ENCODE measurements at places on chromosomes 2 and 18.

GRCh38 chr2:205052781-205053180, 507.5 kb downstream of the PARD3B start:
- no peak for DNase-seq

DNA sequence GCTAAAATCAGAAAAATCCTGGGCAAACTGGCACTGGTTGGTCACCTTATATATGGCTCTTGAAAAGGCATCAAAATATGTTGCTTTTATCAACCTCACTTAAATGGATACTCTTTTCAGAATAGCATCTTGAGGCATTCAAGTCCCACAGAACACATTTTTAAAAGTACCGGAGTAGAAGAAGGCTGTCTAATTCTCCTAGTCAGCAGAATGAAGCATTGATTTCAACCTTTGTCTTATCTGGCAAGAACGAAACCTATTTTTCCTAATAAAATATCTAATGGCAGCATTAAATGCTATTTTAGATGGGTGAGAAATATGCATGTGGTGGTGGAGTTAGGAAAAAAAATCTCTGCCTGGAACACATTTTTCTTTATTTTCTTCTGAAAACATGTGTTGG, 27.8 kb downstream of the TMEFF2 start:
- DNase-seq: no peak

- DNase-seq: no peak
These were observed 199.7 kb downstream of the PIEZO2 start for GRCh38 chr18:10949655-10950054.

GRCh38 chr2:169887120-169887519, 59.9 kb downstream of the UBR3 start:
- DNase-seq: no peak

- DNase-seq: no peak
These were observed 34.2 kb downstream of the RAB10 start for GRCh38 chr2:26067980-26068507.

DNA sequence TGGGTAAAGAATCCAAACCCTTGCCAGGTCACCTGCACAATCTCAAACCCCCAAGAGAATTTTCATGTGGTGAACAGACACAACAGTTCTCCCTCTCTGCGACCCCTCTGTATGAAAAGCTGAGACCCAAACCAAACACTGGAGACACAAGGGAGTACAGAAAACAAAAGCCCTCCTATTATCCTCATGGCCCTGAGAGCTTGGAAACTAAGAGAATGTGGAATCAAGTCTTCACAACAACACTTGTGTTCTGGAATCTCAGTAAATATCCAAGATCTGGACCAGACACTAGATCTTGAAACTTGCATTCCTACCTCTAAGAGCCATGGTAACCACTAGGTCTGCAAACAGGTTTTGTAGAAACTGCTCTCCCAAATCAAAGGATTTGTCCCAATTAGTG, 50.1 kb upstream of the CCDC150 start:
- DNase-seq: no peak

GRCh38 chr2:210198326-210198725, 26.9 kb downstream of the ACADL start:
- DNase-seq: no peak

GRCh38 chr2:120861576-120862191, 126.0 kb downstream of the GLI2 start:
- DNase-seq: peak; percentile 80

DNA sequence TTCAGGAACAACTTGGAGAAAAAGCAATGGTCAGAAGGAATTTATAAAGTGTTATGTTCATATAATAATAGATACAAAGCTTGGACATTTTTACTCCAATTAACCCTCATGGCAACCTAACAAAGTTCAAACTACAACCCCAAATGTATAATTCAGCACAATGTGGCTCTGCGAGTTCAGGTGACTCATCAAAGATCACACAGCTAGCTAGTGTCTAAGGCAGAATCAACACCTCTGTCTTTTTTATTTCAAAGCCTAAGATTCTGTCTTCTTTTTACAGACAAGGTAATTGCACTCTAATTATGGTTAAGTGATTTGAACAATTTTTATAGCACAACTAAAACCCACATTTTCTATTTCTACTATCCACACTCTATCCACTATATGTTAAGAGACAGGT, 90.5 kb downstream of the CHST9 start:
- no peak for DNase-seq

DNA sequence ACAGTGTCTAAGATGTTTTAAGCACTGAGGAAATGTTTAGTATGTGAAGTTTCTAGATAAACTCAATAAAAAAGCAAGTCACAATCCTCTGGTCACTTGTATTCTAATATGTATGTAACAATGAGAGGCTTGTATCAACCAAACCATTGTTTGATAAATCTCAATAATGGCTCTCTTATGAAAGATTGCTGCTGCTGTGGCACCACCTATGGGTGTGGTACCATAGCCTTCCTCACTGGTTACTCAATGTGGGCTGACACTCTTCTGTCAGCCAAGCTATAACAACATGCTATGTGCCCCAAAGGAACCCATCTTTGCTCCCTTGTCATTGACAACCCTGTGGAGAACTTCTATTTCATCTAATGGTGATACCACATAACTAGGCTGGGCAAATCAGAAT, 12.6 kb upstream of the RAB1A start:
- no peak for DNase-seq

DNA sequence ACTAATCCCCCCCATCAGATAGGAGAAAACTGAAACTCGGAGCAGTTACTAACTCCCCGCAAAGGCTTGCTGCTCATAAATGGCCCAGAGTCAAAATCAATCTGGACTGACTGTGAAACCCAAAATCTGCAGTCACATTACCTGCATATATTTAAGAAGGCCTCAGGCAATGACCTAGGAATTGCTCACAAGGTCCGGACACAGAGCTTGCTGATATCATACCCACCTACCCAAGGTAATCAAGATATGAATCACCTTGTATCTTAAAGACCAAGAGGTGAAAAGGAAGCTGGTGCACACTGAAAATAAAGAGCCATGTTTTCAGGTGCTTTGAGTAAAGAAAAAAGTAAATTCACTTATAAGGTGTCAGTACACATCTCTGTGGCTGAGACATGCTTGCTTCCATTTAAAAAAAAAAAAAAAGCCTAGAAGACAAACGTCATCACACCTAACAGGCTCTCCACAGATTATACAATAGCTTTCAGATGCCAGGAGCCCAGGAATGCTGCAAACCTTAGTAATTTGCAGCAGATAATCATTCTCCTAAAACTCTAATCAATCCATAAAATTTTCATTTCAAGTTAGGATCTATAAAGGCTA, 195.4 kb downstream of the ZEB2 start:
- no peak for DNase-seq

- DNase-seq: no peak
These were observed 5.1 kb downstream of the SFT2D3 start for GRCh38 chr2:127706215-127706990.

DNA sequence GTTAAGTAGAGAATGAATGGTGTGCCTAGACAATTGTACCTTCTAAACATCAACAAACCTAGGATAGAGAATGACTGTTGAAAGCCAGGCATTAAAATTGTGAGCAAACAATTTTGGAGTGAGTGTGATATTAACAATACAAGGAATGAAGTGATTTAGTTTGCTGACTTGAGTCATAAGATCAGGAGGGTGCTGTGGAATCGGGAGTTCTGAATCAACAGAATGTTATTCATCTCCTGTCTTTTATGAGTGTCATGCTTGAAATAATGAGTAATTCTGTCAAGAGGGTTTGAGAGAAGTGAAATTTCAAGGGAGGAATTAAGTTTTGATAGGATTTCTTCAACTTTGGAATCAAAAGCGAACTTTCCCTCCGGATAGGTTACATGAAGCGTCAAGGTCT, 214.4 kb upstream of the DSEL start:
- no peak for DNase-seq

GRCh38 chr2:101230541-101231001, 22.1 kb upstream of the CNOT11 start:
- no peak for DNase-seq

DNA sequence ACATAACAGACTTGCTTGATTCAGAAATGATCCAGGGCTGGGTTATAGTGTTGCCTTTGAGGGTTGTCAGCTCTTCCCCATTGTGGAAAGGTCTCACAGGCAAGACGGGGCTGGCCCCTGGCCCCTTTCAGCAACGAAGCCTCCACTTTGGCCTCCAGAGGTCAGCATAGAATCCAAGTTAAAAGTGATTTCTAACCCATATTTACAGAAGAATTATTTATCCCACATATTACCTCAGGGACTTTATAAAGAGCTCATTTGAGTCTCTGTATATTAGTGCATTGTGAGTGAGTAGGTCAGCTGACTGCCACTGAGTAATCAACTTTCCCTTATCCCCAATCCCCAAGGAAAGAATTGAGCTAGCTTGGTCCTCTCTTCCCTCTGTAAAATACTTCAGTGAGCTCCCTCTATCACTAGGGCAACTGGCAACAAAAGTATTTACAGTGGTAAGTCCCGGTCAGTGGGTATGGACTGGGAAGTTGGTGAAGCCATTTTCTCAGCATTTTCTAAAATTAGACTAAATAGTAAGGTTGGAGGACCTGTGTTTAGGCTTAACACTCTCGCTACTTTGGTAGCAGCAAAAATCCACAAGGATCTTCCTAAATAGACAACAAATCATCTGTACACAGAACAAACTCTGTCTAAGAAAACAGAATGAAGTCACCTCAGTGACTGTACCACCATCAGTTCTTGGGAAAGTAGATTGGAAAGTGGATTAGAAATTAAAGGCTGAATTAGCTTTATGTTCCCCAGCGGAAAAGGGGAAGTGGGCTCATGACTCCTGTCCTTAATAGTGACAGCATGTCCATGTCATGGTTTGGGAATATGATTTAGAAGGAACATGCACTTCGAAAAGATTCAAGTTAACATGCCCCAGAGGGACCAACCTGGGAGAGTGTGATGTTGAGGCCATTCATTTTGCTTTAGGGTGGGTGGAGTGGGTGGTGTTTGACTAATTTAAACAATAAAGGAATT, 171.0 kb upstream of the SIX3 start:
- peak; percentile 69 for DNase-seq

GRCh38 chr2:158323381-158323780, 133.2 kb downstream of the CCDC148 start:
- no peak for DNase-seq

DNA sequence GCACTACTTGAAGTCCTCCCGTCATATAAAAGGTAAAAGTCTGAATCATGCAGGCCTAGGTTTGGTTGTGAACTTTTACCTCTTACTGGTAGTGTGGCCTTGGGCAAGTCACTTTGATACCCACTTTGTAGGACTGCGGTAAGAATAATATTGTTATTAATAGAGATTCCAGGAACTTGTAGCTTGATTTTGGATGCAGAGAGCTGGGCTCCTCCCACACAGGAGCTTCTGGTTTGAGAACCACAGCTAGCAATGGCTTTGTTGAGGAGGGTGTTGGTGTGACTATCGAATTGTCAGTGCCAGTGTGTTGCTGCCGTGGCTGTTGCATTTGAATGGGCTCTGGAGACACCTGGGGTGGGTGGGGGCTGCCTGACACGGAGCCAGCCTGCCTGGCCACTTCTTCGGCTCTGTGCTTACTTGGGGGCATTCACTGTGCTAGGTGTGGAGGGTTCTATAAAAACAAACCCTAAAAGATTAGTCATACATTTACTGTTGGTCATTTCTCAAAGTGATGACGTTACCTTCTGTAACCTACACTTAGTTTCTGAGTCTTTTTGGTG, 38.5 kb downstream of the ASAP2 start:
- no peak for DNase-seq

- no peak for DNase-seq
These were observed 58.7 kb downstream of the FASTKD2 start for GRCh38 chr2:206824087-206824618.

DNA sequence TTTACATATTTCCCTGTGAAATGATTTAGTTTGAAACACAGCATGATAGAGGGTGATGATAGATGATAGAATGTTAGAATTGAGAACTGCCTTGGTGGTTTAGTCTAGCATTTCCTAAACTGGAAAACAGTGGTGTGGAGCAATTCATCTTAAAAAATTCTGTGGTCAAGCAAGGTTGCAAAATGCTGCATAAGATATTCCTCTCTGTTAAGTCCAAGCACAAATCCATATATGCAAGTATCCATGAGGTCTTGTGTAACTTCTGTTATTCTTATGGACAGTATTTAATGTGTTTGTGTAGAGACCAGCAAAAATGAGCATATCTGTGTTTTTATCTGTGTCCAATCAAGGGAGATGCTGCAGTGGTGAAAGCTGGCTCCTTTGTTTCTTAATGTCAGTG, 30.0 kb downstream of the CPS1 start:
- no peak for DNase-seq

- no peak for DNase-seq
These were observed 82.6 kb downstream of the MBP start for GRCh38 chr18:77049938-77050337.

DNA sequence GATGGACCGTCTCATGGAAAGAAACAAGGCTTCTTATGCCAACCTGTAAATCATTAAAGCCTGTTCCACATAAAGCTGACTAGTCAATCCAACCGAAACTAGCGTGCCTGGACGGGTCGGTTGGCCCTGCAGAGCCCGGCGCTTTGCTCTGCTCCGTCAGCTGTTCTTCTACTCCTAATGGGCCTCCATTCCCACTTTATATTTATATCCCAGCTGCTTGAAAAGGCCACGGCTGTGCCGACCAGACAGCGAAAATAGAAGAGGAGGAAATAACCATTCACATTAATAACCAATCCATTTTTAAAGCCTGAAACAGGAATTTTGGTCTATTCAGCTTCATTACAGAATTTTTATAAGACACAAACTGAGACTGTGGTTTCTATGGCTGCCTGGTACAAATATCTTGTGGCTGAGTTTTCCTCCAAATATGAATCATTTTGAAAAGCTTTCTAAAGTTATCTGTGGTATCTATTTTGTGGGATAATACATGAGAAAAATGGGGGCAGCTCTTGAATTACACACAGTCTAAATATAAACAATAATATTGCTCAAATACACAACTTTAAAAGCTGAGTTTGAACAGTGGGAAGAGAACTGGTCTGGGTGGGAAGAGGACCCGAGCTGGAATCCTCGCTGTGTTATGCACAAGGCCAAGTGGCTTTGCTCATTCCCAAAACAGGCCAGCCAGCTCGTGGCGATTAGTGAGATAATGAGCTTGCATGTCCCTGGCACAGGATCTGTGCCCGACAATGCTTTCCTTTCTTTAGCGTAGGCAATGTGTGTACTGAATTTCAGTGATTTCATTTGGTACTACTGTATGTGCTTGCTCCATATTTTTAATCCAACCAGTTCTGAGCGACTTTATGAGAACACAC, 10.5 kb upstream of the FAM124B start:
- peak; percentile 40 for DNase-seq

- no peak for DNase-seq
These were observed 170.0 kb downstream of the PIEZO2 start for GRCh38 chr18:10979411-10979810.
